ENCODE measurements at places on chromosomes 7 and 10. TPM values are rescaled to one million over a fixed set of nuclear protein-coding genes. Genes with fewer than 3 reads are reported as not detected.
A peak's percentile ranks its signal among the peaks of the same experiment; 100 is the strongest.

PRF1 gene
- total RNA-seq, result not detected

MACC1 gene
- 0.19 TPM for total RNA-seq

UBE2D4 gene
- total RNA-seq, result 11.6 TPM

ABCB4 gene
- 0.78 TPM for total RNA-seq

COL17A1 gene
- total RNA-seq, result 0.06 TPM

MRC1 gene
- 23.8 TPM for total RNA-seq

ITGA8 gene
- 2.1 TPM for total RNA-seq

HKDC1 gene
- total RNA-seq, result 0.58 TPM

HABP2 gene
- total RNA-seq, result 0.48 TPM

- DNase-seq, result no peak
Observed at GRCh38 chr7:173209-173918, 19.0 kb upstream of the FAM20C start.

DNA sequence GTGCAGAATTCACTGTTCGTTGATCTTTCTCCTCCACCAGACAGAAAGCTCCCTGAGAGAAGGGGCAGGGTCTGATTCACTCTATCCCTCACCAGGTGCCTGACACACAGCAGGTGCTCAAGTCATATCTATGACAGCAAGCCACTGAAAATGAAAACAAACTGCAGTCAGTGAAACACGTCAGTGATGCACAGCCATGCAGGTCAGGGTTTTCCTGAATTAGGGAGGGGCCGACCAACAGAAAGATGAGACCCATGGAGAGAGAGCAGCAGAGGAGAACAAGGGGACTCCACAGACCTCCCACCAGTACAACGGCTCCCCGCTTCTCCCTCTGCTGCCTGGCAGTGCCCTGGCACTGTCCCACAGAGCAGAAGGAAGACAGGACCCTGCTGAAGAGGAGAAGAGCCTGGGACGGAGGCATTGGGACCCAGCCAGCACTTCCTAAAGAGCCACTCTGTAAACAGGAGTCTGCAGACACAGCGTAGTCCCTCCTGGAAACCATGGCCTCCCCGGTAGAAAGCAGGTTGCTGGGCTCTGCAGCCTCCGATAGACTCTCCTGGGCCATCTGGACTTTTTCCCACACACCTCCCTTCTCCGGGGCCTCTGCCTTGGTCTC, 50.3 kb downstream of the FAM53B start:
- DNase-seq, result no peak

DNA sequence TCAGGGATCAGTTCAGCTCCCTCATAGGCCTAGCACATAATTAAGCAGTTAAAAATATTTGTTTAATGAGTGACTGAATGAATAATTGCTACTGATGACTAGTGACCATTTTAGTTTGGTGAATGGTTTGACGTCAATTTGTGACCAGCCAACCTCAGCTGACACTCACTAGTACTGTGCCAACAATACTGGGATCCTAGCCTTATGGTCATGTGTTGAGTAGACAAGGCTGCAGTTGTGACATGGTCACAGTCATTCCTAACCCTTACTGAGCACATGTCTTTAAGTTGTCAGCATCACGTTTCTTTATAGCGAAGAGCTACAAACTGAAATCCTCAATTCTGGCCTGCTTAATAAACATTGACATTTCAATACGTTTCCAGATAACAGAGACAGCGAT, 86.9 kb upstream of the SLC26A5 start:
- no peak for DNase-seq

- DNase-seq, result no peak
Observed at GRCh38 chr7:90760892-90761291, 164.8 kb downstream of the CDK14 start.

DNA sequence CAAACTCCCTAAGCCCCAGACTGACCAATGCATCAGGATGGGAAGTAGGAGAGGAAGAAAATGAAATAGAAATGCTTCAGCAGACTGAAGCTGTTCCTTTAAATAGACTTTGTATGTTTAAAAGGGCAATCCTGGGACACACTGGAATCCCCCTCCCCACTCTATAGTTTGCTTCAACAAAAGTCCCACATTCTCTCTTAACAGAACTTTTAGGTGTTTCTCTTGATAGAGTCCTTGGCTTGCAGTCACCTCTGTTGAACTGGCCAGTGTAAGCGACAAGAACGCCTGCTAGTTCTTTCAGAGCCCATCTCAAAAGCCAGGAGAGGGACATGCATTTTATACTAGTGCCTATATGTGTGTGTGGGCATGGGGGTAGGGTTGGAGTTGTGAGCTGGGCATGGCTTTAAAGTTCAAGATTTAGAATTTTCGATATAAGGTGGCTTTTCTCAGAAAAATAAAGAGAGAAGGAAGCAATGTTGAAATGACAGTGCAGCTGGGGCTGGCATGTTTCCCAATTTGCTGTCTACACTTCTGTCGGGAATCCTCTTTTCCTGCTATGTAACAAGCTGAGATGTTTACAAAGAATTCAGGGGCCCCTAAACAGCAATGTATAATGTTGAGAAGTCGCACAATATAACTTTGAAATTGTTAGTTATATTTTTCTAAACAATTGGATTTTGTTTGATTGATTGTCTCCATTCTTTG, 2.1 kb downstream of the TBX20 start:
- DNase-seq, result no peak

GRCh38 chr10:52092390-52092789, 221.7 kb upstream of the DKK1 start:
- no peak for DNase-seq

GRCh38 chr7:24763303-24763901, 6.1 kb upstream of the GSDME start:
- DNase-seq, result no peak

- no peak for DNase-seq
Observed at GRCh38 chr10:50604049-50604640, 19.6 kb downstream of the SGMS1 start.

- DNase-seq, result no peak
Observed at GRCh38 chr10:33195608-33196376, 138.7 kb downstream of the NRP1 start.

GRCh38 chr10:3020881-3021280, 46.5 kb upstream of the PFKP start:
- no peak for DNase-seq

DNA sequence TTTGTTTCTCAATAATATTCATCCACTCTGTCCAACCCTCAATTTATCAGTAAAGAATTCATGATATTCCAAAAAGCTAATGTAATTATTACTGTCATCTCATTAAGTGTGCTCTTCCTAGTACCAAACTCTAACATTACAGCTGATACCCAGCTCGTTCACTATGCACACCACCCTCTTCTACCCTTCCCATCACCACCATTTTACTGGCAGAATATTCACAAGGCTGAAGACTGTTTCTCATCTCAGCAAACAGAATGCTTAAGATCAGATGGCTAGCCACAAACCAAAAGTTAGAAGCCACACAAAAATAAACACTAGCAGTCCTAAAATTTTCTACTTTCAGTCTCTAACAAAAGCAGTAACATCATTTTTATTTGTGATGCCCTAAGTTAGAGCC, 121.5 kb downstream of the SRPK2 start:
- DNase-seq, result no peak

DNA sequence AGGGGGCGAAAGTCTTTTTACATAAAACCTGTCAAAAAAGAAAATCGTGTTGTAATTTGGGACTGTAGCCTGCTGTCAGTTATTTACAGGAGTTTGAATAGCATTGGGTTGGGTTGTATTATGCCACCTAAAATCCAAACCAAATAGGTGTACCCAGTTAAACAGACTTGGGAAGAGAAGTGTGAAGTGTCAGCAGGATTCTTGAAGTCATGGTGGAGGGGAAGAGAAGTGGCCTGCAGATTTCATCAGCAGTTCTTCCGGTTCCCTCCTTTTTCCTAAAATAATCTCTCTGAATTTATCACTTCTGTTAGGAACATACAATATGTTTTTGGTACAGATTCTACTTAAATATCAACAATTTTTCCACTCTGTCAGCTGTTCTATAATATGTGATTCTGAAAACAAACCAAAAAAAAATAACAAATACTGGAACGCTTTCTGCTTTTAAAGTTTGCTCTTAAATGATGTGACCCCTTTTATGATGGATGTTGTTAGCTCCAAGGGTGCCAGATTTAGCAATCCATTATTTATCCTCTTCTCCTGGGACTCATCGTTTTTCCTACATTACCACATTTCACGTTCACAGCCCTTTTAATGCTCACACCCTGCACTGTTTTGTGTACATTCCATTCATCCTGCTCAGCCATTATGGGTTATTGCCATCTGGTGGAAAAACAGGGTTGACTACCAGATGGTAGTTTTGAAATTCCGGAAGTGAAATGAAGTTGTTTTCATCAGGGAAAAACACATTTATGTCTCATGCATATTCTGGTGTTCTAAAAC, 18.7 kb upstream of the ARHGAP12 start:
- DNase-seq, result no peak

DNA sequence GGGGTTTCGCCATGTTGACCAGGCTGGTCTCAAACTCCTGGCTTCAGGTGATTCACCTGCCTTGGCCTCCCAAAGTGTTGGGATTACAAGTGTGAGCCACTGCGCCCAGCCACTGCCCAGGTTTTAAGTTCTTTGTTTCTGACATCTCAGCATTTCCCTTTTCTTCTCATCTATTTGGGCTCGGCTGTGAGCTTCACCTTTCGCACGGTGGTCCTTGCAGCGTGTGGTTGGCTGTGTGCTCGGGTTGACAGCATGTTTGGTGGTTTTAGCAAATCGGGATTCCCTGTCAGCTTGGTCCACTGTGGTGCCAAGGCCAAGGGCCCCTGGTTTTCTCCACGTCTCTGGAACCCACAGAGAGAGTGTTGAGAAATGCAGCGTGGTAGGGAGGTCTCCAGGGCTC, 138.8 kb downstream of the DNAJB6 start:
- no peak for DNase-seq

DNA sequence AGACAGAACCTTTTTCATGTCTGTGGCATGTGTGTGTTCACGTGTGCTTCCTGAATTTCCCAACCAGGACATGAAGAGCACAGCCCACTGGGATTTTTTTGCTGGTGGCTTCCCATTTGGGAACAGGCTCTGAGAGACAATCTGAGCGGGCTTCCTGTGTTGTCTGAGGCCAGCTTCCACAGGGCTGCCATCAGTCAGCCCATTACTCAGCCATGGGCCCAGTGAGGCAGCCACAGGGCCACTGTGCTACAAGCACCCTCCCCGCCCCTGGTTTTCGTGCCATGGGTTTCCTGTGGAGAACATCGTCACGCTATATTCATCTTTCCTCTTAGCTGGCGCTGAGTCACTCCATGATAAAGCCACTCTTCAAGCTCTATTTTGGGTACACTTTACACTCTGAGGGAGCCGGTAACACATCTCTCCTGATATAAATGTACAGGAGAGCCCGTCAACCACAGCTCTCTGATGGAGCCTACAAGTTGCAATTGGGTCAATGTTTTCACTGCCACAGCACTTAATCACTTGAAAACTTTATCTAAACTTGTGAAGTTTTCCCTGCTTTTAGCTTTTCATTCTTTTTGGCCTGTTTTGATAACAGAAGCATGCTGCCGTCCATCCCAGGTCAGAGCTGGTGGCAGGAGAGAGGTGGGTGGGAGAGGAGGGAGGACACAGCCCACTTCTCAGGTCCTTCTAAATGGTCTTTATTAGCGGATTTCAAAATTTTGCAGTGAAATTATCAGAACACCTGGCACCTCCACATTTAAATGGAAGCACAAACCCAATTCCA, 96.9 kb downstream of the HIPK2 start:
- peak; percentile 73 for DNase-seq

DNA sequence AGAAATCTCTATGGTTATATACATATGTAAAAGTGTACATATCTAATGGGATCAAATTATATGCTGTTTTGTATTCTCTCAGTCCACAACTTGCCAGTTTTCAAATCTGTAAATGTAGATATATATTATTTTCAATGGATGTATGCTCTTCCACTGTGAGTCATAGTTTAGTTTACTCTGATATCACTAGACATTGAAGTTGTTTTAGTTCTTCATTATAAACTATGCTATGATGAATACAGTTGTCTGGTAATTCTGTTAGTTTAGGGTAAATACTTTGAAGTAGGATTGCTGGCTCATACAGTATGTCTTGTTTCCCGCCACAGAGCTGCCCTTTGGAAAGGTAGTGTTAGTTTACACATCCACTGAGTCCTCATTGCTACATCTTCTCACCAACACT, 25.2 kb downstream of the SDK1 start:
- DNase-seq, result no peak

DNA sequence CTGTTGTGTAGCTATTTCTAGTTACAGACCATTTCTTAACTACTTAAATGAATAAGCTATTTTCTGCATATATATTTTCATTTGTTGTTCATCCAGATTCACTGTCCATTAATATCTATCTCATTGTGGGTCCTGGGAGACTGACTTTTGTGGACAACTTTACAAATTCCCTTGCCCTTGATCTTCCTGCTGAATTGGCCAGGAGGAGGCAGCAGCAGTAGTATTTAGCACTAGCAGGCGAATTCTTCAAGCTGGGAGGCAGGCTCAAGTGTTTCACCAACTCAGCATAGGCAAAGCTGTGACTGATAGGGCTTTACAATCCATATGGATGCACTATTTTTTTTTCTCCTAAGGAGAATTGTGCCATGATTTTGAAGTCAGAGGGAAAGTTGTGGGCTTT, 461.0 kb upstream of the NRG3 start:
- DNase-seq, result no peak

- DNase-seq, result no peak
Observed at GRCh38 chr7:77626586-77627308, 69.5 kb upstream of the RSBN1L start.

- DNase-seq, result no peak
Observed at GRCh38 chr7:1457059-1457948, 2.0 kb downstream of the MICALL2 start.

DNA sequence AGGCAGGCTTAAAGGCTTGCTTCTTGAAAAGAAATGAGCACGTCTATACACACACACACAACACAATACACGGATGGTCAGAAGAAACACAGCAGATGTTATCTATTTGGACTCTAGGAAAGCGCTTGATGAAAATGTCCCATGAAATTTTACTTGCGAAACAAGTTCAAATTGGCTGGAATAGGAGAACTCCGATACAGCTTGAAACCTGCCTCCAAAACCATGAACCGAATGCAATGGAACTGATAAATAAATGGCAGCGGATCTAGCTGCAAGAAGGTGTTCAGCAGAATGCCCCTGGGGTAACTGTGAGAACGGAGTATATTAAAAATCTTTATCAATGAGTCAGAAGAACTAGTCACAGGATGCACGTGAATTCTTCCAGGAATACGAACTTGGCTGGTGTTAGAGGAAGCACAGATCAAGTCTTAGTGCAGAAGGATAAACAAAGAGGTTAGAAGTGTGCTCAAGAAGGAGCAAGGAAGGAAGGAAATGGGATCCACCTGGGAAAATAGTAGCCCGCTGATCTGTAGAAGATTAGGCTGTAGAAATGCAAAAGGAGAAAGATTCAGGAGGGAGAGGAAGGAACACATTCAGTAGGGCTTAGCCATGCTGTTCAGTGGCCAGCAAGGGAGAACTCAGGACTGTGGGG, 142.0 kb upstream of the PRKCQ start:
- peak; percentile 99 for DNase-seq

Measured in glomerular endothelial cell (primary cell).